ENCODE measurements at places on chromosomes 2 and 18.

- no peak for DNase-seq
These were observed 237.3 kb downstream of the LTBP1 start for GRCh38 chr2:33184041-33184440.

- DNase-seq: no peak
These were observed 154.5 kb downstream of the MYCN start for GRCh38 chr2:16094811-16095210.

GRCh38 chr18:55585920-55586561, 2.0 kb downstream of the TCF4 start:
- DNase-seq: no peak

DNA sequence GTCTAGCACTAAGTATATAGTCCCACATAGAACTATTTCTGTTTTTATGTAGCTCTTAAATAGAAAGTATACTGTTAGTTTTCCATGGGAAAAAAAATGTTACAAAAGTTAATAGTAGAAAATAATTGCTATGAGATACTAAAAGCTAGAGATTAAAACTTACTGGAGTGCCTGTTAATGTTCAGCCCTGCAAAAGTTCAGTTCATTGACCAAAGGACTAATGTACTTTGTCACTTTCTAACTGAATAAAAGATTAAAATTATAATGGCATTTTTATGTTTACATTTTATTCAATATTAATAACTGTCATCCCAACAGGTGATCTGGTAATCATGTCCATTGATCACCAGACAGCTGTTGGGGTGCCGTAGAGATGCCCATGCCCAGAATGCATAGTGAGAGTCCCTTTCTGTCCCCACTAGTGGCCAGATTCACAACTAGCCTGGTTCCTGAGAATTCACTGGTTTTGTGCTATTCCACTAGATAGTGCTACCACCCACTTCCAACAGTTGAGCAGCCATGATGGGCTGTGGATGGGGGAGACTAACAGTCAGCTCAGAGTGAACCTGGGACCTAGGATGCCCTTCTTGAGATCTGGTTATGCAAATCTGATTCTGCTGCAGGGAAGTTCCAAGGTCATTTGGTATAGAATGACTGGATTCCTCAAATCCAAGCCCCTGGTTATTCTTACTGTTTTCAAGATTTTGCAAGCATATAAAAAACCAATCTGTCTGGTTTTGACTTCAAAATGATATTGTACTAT, 57.8 kb downstream of the AFTPH start:
- no peak for DNase-seq

GRCh38 chr2:148936857-148937450, 61.9 kb downstream of the KIF5C start:
- no peak for DNase-seq

- no peak for DNase-seq
These were observed 228.7 kb upstream of the SLC8A1 start for GRCh38 chr2:40680547-40680946.

DNA sequence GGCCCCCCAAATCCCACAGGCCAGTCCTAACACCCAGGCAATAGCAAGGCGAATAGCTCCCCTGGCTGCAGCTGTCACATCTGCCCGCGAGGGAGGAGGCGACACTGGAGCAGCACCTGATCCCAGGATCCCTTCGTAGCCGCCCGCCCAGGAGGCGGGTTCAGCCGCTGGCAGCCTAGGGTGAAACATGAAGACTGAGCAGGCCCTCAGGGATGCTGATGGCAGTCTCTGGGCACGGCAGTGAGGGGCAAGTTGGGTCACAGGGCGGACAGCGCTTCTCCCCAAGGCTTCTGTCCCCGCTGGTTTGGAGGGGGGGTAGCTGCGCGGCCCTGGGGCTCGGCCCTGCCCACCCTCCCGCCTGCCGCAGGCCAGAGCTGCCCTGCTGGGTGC, 1.9 kb downstream of the DNMT3A start:
- peak; percentile 36 for DNase-seq

- no peak for DNase-seq
These were observed 42.1 kb upstream of the SNED1 start for GRCh38 chr2:240956171-240956934.

DNA sequence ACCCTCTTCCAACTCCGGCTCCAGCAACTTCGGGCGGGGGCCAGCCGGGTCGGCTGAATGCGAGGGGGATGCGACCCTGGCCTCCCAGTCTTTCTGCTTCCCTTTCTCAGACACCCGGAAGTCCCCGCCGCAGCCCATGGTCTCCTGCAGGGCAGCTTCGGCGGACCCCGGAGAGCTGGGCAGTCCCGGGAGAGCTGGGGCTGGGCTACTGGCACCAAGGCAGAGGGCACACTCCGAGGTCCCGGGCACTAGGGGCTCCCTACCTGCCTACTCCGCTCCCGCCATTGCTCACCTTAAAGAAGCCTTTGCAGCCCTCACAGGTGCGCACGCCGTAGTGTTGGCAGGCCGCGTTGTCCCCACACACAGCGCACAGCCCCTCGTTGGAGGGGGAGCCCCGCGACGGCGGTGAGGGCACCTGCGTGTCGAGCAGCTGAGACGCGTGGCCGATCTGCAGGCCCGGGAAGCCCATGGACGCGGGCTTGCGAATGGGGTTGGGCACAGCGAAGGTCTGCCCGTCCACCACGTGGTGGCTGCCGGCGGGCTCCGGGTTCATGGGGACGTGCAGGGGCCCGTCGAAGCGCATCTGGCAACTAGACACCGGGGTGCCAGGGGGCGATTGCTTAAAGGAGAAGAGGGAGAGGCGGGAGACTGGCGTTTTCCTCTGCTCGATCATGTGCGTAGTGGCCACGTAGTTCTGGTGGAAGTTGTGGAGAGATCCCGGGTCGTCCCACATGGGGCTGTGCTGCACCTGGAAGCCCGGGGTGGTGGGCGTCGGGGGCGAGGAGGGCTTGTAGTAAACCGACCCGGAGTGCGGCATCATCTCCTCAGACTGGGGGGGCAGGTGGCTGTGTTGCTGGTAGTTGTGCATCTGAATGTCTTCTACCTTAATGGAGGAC, 3.2 kb downstream of the NR4A2 start:
- DNase-seq: peak; percentile 16

DNA sequence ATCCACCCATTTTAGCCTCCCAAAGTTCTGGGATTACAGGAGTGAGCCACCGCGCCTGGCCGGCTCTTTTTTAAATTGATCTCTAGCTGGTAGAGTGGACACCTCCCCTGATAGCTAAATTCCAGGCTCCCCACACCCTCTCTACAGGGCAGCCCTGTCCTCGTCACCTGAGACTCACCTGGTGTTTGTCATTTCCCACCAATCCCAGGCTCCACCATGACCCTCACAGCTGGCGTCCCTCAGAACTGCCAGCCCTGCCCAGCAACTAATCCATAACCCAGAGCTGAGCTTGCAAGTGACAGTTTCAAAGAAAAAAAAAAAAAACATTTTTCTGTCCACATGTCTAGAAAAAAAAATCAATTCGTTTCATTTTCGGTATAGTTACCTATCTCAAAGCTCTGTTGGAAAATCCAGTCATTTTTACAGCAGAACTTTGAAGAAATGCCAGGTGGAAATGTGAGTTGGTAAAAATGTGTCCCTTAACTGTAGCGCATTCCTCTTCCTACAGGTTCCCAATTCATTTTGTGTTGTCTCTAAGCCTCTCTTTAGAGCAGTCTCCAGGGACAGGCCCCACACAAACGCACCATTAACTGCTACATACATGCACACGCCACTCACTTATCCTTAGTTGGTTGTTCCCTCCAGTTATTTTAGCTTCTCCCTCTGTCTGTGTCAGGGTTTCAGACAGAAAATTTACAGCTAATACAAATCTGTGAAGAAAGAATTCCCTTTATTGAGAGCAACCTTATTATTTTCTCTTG, 294.7 kb downstream of the FBXO15 start:
- DNase-seq: no peak

DNA sequence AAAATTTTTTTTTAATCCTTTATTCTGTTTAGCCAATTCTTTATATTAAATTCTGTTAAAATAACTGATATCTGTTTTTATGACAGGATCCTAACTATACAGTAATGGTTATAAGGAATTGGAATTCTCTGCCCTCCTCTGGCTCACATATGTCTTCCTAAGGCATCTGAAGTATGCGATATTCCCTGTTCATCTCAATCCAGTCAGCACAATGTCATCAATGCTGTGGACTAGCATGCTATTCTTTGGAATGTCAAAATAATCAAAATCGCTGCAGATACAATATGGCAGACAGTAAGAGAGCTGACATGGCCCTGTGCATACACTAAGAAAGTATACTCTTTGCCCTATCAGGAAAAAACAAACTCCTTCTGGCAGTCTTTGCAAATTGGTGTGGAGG, 107.6 kb downstream of the AP1S3 start:
- no peak for DNase-seq

- no peak for DNase-seq
These were observed 16.2 kb downstream of the CENPO start for GRCh38 chr2:24809316-24810007.

DNA sequence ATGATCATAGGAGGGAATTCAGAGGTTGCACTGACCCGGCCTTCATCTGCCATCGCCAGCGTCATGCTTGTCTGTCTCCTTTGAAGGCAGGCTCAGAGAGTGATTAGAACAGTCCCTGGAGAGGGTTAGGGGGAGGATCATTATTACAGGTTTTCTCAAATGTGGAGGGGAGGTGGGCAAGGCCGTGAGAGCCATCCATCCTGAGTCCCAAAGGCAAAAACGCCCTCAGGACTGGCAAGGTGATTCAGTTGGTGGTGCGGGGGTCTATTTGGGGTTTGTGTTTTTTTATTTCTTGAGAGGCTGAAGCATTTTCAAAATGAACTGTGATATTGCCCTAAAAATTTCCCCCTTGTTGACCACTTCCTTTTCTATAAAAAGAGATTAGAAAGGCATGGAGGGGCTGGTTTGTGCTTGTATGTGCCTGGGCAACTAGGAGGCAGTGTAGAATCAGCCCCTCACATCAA, 39.3 kb upstream of the GYPC start:
- no peak for DNase-seq

- DNase-seq: no peak
These were observed 49.6 kb upstream of the KLF7 start for GRCh38 chr2:207215308-207215707.

DNA sequence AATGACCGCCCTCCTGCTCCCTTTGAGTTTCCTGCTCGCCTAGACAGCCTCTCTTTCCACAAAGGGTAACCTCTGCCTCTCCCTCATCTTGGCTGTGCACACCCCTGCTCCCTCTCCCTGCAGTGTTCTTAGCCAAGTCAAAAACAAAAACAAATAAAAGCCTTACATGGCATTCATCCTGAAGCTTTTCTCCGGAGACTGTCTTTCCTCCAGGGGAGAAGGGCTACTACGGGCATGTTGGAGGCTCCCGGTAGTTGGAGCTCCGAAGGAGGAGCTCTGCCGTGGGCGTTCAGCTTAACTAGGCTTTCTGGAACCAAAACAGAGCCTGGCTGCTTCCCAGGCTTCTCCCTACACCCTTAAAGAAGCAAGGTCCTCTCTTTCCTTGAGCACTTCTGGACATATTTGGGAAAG, 104.2 kb downstream of the TPGS2 start:
- DNase-seq: no peak

GRCh38 chr2:20488782-20489181, 41.9 kb downstream of the RHOB start:
- DNase-seq: no peak

DNA sequence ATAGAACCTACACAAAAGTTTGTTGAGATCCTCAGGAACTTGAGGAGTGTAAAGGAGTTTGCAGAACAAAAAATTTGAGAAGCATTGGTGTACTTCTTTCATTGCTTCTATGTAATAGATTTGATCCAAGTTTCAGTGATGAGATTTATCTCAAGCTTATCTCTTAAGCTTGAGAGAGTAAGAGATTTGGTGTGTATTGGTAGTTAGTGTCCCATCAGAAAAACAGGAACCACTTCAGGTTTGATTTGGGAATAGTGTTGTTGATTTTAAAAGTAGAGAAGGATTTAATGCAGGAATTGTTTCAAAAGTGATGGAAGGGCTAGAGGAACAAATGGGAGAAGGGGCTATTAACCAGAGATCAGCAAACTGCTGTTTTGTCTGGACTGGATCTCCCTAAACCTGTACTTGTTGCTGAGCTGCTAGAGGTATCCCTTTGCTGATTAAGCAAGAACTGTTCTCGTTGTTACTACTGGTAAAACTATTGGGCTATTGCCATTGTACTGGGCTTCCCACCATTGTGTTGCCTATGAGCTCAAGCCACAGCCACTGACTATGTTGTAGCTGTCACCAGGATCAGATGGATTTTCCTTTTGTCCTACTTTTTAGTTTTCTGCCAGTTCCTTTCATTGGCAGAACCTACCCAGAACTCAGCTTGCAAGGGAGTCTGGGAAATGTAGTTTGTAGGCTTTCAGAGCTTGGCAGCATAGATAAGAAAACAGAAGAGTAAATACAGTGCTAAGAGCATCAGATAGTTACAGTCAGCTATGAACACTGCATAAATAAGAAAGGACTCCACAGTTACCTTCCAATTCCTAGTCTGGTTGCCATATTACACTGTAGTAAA, 39.3 kb downstream of the RAB10 start:
- no peak for DNase-seq

GRCh38 chr2:51693640-51694039, 661.7 kb upstream of the NRXN1 start:
- no peak for DNase-seq

- no peak for DNase-seq
These were observed 371.5 kb downstream of the LNPK start for GRCh38 chr2:175630280-175631244.

DNA sequence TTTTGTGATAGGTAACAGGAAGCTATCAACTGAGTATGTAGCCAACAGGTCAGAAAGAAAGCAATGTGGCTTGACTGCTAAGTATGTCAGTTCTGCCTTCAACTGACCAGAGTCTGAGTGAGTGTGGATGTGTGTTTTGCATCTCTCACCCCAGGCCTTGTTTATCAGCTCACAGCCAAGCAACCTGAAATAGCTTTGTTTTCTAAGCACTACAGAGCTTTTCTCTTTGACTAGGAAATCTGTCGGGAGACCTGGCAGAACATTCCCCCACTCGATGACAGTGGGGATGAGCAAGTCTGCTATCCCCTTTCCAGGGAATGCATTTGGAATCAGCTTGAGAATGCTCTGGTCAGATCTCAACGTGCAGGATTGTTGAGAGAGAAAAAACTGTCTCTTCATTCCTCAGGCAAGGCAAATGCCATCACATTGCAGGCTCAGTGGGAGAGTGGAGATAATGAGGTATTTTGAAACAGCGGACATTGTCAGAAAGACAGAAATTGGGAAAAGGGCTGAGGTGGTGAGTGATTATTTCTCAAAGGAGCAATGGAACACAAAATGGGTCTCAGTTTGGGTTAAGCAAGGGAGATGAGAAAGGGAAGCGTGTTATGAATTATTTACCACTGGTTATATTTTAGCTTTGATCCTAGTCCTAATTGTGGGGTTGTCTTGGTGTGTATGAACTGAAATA, 233.8 kb upstream of the PIK3C3 start:
- no peak for DNase-seq

All from stimulated activated naive CD4-positive, alpha-beta T cell (primary cell).